ENCODE measurements at places on chromosomes 6 and 20.

GRCh38 chr6:157155804-157156203, 167.5 kb downstream of the TMEM242 start:
- DNase-seq, result no peak

DNA sequence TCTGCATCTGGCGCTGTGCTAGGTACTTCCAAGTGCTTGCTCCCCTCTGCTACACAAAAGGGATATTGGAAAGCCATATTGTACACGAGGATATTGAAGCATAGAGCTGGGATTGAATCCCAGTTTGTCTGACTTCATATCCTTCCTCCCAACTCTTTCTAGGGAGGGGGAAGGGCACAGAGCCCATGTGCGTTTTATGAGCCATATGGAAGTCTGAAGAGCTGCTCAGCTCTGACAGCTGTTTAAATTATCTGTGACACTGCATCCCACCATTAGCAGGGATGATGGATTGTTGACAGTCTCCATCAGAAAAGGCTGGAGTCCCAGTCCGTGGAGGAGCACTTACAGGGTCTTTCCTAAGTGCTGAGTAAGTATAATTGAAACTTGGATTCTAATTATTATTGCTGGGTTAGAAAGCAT, 18.4 kb downstream of the TIAM2 start:
- no peak for DNase-seq

DNA sequence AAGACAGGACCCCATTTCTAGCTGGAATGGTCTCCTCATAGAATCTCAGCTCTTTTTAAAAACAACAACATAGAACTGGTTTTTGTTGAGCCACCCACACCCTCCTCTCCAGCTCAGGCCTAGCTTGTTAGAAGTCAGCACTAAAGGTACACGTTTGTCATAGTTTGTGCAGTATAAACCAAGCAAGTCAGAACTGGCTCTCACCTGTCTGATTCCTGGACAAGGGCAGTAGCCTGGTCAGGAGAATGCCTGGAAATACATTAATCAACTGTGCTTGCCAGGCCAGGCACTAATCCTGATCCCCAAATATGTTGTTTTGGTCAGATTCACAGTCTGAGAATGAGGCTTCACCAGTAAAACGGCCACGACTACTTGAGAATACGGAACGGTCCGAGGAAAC, 296.7 kb downstream of the ZFAND3 start:
- DNase-seq, result no peak

DNA sequence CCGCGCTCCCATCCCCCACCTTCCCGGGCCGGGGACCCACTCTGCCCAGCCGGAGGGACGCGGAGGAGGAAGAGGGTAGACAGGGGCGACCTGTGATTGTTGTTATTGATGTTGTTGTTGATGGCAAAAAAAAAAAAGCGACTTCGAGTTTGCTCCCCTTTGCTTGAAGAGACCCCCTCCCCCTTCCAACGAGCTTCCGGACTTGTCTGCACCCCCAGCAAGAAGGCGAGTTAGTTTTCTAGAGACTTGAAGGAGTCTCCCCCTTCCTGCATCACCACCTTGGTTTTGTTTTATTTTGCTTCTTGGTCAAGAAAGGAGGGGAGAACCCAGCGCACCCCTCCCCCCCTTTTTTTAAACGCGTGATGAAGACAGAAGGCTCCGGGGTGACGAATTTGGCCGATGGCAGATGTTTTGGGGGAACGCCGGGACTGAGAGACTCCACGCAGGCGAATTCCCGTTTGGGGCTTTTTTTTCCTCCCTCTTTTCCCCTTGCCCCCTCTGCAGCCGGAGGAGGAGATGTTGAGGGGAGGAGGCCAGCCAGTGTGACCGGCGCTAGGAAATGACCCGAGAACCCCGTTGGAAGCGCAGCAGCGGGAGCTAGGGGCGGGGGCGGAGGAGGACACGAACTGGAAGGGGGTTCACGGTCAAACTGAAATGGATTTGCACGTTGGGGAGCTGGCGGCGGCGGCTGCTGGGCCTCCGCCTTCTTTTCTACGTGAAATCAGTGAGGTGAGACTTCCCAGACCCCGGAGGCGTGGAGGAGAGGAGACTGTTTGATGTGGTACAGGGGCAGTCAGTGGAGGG, 2.8 kb downstream of the SOX4 start:
- peak; percentile 7 for DNase-seq

DNA sequence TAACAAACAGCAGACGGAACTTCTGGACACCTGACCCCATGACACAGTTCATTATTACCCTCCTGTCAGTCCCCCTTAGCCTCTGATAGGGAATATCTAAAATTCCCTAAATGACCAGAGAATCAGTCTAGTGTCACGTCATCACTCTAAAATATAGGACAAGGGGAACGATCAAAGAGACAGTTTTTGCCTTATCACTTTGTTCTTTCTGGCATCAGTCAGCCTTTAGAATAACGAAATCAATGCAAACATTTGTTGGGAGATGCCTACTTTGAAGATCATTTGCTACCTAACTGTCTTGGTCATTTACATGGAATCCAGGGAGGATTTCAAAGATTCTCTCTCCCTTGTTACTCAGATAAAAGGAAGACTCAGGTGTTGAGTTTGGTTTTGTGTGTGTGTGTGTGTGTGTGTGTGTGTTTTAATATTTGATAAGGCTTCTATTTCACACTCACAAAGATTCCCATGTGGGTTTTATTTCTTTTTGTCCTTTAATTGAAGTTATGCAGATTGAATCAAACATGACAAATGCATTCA, 28.3 kb downstream of the LINC00237 start:
- DNase-seq, result no peak

DNA sequence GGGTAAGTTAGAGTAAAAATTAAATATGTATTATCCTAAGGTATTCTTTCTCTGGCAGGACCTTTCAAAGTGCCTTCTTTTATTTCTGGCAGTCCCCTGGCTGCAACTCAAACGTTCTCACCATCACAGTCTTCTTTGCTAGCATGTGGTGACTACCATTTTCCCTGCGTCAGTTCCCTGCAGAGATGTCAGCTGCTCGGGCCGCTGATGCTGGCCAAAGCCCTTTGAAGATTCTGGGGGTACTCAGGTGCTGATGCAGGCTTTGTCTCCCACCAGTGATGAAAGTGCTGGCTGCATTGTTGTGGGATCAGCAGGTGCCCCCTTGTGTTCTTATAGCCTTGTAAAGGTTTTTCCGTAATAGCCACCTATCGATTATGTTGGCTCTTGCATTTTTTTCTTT, 140.1 kb downstream of the BTBD3 start:
- DNase-seq, result no peak

DNA sequence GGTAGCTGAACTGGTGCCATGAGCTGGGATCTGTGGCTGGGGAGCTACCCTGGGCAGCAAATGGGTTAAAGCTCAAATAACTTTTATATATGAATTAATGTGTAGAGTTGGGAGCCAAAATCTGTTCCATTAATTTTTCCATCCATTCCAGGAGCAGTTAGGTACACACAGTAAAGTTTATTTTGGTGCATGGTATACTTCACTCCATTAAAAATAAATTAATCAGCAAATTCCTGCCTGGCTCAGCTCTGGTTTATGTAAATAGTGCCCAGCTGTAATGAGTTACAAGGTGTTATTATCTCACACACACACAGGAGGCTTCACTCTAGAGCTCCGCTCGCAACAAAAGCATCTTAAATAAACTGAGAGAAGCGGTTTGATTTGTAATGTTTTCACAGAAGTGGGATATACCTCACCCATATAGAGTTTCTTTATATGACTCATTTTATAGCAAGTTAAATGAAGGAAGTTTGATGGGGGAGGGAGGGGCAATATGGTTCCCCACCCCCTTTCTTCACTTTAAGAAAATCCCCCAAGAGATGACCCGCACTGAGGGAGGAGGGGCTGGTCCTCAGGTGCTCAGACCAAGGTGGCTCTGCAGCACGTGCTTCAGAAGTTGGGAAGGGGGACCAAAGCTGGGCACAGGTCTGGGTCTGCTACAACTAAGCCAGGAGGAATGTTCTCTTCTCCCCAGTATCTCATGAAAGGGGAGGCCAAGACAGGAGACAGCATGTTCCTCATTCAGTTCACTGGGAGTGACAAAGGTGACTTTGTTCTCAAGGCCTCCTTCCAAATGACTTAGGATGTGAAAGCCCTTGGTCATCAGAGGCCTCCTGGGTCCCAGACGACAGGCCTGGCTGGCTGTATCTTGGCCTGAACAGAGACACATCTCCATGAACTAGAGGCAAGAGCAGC, 10.5 kb upstream of the FAM83C start:
- DNase-seq, result no peak

- no peak for DNase-seq
Measured at GRCh38 chr6:154450498-154450897, 60.0 kb downstream of the CNKSR3 start.

- DNase-seq, result no peak
Measured at GRCh38 chr20:4971064-4971463, 30.2 kb downstream of the SLC23A2 start.

GRCh38 chr6:68639826-68640490, 4.9 kb downstream of the ADGRB3 start:
- DNase-seq, result no peak

- no peak for DNase-seq
Measured at GRCh38 chr6:18561037-18561750, 174.0 kb downstream of the RNF144B start.

- no peak for DNase-seq
Measured at GRCh38 chr6:149446791-149447376, 37.9 kb downstream of the ZC3H12D start.

Data from stimulated activated CD4-positive, alpha-beta T cell treated with anti-CD3 and anti-CD28 coated beads, Interleukin-12 subunit alpha, Interleukin-12 subunit beta, amount 100 ng/mL, for 4 hours (primary cell).